Endothelial cell (in vitro differentiated cells): ENCODE measurements at places on chromosomes 5 and 9.

- no peak for DNase-seq
Observed at GRCh38 chr9:90508940-90509339, 133.7 kb downstream of the DIRAS2 start.

GRCh38 chr5:168303393-168304025 lies 12.1 kb downstream of the WWC1 start:
- no peak for DNase-seq

- DNase-seq = no peak
Observed at GRCh38 chr9:134220311-134220710, 55.9 kb upstream of the RNU6ATAC start.

DNA sequence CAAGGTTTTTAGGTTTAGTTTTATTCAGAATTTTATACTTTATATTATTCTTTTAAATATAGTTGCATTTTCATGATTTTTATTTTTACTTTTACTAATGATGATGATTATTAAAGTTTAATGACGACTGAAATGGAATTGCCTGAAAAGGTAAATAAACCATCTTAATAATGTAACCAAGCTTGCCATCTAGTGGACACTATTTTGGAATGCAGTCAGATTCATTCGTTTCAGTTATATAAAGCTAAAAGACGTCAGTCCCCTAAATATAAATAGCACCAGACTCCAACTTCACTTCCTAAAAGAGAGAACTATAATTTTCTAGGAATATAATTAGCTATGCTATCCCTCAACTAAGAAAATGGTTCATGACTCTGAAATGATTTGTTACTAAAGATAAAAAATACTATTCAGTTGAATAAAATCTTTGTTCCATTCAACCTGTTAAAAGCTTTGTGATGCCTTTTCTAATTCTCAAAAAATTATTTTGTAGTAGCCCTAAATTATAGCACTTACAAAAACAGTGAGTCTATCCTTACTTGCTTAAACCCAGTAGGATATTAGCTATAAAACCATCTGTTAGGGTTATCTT lies 19.9 kb downstream of the ABITRAM start:
- no peak for DNase-seq

DNA sequence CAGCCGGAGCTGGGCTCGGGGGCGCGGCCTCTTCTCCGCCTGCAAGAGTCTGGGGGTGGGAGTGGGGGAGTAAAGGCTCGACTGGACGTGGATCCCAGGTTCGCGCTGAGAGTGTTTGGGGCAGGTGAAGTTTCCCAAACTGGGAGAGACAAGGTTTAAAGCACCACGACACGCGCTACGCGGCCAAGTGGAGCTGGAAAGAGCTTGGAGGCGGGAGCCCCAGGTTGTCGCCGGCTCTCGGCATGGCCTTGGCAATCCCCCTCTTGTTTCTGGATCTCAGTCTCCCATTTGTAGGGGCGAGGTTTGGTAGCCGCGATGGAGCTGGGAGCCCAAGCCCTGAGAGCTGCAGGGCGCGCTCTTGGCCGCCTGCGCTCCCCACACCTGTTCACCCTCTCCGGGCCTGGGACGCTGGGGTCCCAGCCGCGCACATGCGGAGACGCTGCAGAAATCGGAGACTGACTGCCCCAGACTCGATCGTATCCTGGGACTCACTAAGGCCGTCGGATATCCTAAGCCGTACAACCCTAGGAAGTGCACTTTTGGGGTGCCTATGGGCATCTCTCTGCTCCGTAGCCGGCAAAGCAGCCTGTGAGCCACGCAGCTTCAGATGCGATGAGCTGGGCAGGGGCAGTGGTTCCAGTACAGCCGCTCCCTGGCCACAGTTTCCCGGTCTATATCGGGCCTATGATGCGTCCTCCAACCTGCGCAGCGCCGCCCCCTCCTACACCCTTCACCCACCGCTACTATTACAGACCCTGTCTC lies 937 bp downstream of the TMOD1 start:
- no peak for DNase-seq
